ENCODE measurements at places on chromosomes 3 and 15.

DNA sequence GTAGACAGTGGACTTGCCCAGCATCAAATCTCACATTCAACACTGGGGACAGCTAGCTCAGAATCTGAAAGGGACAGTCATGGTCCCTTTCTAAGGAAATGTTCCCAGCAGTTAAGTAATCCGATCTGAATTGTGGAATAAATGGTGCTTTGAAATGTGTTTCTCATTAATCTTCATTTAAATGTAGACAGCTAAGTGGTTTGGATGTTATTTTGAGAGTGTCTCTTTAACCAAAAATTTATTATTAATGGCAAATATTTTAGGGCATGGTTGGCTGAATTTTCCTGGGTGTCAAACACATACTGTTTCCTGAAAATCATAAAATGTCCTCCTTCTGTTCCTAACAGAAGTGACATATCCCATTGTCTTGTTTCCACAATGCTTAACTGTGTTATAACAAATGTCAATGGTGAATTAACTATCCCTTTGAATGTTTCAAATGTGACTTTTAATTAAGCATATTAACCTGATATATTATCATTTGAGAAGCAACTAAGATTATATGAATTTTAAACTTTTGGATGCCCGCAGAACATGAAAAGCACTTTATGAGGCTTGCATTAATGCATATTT, 210.8 kb downstream of the CHST2 start:
- no peak for DNase-seq

DNA sequence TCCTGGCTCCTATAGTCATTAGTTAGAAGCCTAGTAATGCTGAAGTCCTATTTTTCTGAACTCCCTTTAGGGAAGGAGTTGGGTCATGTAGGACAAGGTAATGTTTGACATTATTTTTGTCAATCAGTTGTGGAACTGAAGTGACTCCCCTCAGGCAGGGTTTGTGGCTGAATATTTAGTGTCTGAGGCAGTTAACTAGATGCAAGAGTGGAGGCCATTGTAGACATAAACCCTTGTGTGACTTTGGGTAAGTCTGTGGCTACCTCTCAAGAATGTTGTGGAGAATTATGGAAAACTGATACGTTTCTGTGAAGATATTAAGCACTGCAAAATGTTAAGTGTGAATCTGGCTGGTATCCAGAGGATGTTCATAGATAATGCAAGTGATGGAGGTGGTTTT, 125.2 kb upstream of the PHLDB2 start:
- no peak for DNase-seq

GRCh38 chr3:128170866-128171516, 17.7 kb downstream of the EEFSEC start:
- peak; percentile 54 for DNase-seq

- no peak for DNase-seq
These were observed 58.5 kb downstream of the STARD5 start for GRCh38 chr15:81265256-81265943.

DNA sequence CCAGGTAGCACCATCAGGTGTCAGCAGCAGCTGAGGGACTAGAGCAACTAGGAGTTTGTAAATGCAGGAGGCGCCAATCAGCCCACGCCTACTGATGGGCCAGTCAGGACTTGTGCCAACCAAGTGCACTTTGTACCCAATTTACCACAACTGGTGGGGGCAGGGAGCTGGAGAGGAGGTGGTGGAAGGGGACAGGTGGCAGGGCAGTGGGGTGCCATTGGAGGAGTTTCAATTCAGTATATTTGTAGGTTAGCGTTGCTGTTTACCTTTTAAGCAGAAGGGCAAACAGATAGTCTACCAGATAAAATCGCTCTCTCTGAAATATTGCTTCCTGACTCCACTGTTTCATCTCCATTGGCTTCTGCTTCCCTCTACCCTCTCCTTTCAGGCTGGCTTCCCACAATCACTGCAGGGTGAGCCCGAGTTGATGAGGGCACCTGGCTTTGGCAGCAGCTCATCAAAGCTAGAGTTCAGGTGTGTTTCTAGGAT, 75.7 kb downstream of the TRIM69 start:
- peak; percentile 90 for DNase-seq

GRCh38 chr3:183328164-183328563, 75.1 kb downstream of the B3GNT5 start:
- no peak for DNase-seq

DNA sequence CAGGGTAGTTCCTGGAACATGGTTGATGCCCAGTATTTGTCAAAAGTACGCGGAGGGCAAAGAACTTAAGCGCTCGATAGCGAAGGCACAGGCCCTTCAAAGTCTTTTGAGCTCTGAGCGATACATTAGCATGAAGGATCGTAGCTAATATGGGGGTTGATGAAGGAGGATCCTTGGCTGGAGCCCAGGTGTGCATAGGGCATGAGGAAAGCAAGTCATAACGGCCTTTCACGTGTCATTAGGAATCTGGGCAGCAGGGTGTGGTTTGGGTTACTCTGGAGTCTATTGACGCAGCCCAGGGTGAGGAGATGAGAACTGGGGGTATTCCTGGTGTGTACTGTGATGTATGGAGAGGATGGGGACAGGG, 31.7 kb downstream of the SPINK8 start:
- DNase-seq = peak; percentile 1

DNA sequence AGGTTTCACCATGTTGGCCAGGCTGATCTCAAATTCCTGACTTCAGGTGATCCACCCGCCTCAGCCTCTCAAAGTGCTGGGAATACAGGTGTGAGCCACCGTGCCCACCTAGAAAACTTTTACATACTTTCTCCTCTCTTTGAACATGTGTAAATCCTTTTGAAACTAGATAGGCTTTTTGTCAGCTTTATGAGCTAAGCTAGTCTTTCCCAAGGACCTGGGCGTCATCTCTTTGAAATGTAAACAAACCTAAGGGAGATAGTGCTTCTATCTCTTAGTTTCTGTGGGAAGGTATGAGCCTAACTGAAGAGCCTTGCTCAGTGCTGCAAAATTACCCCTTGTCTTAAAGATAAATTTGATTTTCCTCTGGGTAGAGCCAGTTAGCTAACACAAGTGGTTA, 4.8 kb downstream of the CX3CR1 start:
- DNase-seq = no peak

- no peak for DNase-seq
These were observed 341.7 kb upstream of the PROK2 start for GRCh38 chr3:72126441-72127223.

DNA sequence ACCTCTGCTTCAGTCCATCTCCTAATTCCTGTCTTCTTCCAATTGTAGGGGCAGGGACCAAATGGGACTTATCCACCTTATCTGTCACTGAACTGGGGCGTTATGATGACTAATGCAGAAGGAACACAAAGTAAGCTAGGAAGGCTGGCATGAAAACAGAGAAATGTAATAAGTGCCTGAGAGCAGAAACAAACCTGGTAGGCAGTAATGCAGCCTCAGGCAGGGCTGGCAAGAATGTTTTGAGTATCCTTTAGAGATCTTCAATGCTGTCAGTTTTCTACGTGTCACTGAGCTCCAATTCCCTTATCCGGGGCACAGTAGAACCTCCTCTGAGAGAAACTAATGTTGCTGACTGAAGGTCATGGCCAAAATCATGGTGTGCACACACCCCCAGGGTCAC, 246.2 kb upstream of the TBL1XR1 start:
- DNase-seq = no peak

GRCh38 chr3:157241599-157241998, 81.7 kb upstream of the CCNL1 start:
- no peak for DNase-seq

DNA sequence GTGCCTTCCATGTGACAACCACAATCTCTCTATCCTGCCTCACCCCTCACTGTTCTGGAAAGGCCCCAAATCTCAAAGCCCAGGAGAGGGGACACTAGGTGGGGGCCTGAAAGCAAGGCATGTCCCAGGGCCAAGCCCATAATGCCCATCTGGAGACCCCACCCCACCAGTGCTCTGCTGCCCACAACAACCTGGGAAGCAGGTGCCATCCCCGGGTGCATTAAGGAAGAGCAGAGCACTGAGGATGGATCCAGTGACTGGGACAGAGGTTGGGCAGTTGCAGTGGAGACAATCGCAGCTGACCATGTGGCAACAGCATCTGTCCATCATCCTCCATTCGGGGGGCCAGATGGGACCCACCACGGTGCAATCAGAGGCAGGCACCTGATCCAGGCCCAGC, 106.2 kb upstream of the PRR20G start:
- DNase-seq = no peak

GRCh38 chr15:64915518-64916227, 4.0 kb downstream of the ANKDD1A start:
- no peak for DNase-seq

DNA sequence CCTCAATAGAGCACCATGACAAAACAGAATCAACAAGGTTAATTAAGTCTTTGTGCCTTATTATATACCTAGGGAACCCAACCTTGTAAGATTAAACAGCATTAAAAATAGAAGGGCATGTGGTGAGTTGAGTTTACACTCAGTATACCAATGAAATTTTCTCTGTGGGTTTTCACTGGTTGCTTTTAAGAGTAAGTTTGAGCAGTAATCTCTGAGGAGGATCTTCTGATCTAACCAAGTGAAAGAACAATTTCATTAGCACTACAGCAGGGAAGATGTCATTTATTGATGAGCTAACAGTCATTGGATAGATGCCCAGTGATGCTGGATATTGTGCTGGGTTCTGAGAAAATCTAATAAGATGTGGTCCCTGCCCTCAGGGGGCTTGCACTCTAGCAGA, 26.9 kb upstream of the AKAP13 start:
- DNase-seq = no peak

GRCh38 chr3:126360046-126360713, 3.0 kb upstream of the KLF15 start:
- DNase-seq = no peak

- no peak for DNase-seq
These were observed 64.9 kb upstream of the NSMCE3 start for GRCh38 chr15:29334544-29334943.

DNA sequence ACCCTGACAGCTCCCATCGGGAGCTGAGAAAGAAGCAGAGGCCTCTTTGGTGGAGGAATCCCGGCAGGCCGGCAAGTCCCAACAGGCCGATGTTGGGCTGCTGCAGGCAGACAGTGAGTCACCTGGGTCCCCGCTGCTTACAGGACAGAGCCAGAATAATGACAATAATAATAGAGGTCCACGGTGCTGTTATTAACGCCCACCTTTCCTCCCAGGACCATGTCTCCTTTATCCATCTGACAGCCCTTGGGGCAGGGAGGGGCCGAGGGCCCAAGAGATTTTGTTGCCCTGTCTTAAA, 29.3 kb upstream of the MAGEF1 start:
- no peak for DNase-seq

DNA sequence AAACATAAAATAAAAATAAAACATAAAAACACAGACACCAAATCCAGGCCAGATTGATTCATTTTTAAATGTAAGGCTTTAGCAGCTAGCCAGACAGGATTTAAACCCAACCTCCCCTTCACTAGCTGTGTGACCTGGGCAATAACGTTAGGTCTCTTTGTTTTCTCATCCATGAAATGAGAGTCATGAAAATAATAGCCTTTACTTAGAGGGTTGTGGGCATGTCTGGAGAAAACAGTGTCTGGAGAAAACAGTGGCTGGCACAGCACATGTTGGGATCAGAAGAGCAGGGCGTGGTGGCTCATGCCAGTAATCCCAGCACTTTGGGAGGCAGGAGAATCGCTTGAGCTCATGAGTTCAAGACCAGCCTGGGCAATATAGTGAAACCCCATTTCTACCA, 1.9 kb upstream of the DPPA4 start:
- DNase-seq = no peak

DNA sequence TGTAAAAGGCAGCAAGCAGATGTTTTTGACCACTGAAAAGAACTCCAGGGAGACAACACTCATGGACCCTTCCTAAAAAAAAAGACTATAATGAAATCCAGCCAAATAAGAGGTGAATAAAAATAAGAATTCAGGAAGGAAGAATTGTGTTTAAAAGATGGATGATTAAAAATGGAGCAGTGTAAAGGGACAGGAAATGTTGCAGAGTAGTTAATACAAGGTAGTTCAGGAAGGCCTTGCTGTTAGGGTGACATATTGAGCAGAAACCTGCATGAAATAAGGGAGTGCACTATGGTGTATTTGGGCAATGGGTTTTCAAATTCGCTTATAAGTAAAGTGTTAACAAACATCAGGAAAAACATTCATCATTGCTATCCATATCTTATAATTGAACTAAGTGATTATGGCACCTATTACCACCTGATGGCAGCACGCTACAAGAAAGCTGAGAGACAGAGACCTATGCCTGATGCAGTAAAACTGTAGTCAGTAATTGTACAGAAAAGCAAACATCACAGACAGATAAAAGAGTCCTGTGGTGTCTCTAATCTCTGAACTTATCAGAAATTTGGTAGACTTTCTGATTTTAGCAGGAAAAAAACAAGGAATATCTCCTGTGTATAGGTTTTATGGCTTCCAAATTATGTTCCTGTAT, 5.8 kb upstream of the DBR1 start:
- peak; percentile 23 for DNase-seq

DNA sequence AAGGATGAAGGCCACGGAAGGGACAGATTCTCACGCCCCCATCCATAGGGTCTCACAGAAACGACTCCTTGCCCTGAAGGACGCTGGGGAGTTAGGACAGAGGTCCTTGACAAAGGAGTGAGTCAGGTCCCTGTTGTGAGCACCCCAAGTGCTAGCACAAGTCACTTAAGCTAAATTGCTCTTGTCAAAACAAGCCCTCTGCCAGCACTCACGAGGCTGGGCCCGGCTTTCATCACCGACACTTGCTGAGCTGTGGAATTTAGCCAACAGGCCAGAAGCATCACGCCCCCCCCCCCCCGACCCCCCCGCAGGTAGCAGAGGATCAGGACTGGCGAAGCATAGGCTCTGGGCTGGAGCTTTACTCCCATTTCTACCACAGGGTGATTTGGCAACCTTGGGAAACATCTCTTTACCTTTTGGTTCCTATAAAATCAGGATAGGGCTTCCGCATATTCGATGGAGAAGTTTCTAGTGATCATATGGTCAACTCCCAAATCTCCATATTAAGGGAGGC, 75.4 kb downstream of the ADCY5 start:
- DNase-seq = no peak

GRCh38 chr3:115233021-115233420, 85.9 kb upstream of the ZBTB20 start:
- DNase-seq = no peak

- DNase-seq = no peak
These were observed 48.4 kb downstream of the TMEM266 start for GRCh38 chr15:76108021-76108723.
